Pancreas (tissue), 10 donors: ENCODE measurements at places on chromosomes 5 and 9. TPM values are rescaled to one million over a fixed set of nuclear protein-coding genes. Genes with fewer than 3 reads are reported as not detected.

Gene TMC1
- polyA plus RNA-seq: not detected

Gene CATSPER3
- polyA plus RNA-seq: 2.2 TPM

Gene ENTPD2
- polyA plus RNA-seq: 6.5 TPM

Gene BTNL3
- polyA plus RNA-seq: 0.14 TPM

Gene DDX4
- 0.02 TPM for polyA plus RNA-seq

Gene CTNND2
- 30.7 TPM for polyA plus RNA-seq

Gene PCDHAC2
- polyA plus RNA-seq: 0.73 TPM

Gene SOX30
- not detected for polyA plus RNA-seq

Gene STPG3
- polyA plus RNA-seq: 0.23 TPM

Gene CDKN2B
- 1.3 TPM for polyA plus RNA-seq

Gene ZNF658
- 1.7 TPM for polyA plus RNA-seq

Gene TYRP1
- not detected for polyA plus RNA-seq

Gene OBP2B
- not detected for polyA plus RNA-seq
